ENCODE measurements at places on chromosomes 3 and 15. TPM values are rescaled to one million over a fixed set of nuclear protein-coding genes. Genes with fewer than 3 reads are reported as not detected.

COL6A6 gene
- 0.20 TPM for total RNA-seq

VGLL3 gene
- 6.4 TPM for total RNA-seq

DNA sequence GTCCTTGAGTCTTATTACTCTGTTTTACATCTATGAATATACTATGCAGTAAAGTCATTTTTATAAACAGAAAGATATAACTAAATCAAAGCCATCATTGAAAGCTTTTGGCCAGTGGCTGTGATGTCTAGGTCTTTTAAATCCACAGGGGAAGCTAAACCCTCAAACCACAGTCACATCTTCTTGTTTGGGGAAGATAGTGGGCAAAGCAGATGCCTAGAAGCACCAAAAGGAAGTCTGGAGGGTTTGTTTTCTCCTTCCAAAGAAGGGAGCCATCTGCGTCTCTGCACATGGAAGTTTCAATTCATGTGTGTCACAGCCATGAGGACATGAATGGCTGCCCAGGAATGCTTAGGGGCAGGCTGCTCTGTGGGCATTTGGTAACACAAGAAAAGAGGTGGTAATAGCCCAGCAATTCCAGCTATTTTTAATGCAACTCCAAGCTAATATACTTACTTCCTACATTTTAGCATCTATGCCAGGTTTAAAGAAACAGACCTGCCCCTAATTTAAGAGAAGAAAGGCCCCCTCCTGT, 322.2 kb downstream of the SLC9A9 start:
- no peak for DNase-seq

DNA sequence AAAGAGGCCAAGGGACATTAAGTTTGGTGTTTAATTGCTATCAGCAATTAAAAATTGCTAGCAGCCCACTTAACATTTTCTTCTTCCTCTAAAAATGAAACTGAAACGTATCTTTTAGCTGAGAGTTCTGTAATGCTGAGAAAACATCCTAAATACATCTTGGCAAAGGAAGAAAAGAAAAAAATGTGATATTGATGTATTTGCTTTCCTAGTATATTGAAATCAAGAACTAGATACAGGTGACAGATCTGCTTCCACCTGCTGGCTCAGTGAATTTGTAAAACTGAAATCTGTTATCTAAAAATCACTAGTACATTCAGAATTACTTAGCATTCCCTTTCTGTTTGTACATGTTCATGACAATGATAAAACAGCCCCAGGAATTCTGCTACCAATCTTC, 283.2 kb downstream of the ZBTB20 start:
- no peak for DNase-seq

GFM1 gene
- 70.3 TPM for total RNA-seq

SYNPR gene
- total RNA-seq: not detected

CCDC13 gene
- 1.4 TPM for total RNA-seq

FOXB1 gene
- total RNA-seq: not detected

All from gastrocnemius medialis (tissue), 4 donors.